ENCODE measurements at places on chromosomes 5 and 9. TPM values are rescaled to one million over a fixed set of nuclear protein-coding genes. Genes with fewer than 3 reads are reported as not detected.

The LCN9 gene
- total RNA-seq = not detected

The IL3 gene
- total RNA-seq = not detected

The SH3RF2 gene
- 58.8 TPM for total RNA-seq

The RNF183 gene
- not detected for total RNA-seq

The PGM5 gene
- total RNA-seq = 1.0 TPM

The ANKRD18A gene
- total RNA-seq = 5.6 TPM

The PCDHGA8 gene
- total RNA-seq = 0.87 TPM

The INSL4 gene
- total RNA-seq = not detected
